ENCODE measurements at places on chromosomes 12 and 14.

- DNase-seq = peak; percentile 32
These were observed 916.5 kb downstream of the TMEM121 start for GRCh38 chr14:106442857-106443256.

- no peak for DNase-seq
These were observed 98.6 kb downstream of the TPH2 start for GRCh38 chr12:72037006-72037795.

GRCh38 chr12:1279050-1279449 lies 288.0 kb downstream of the ERC1 start:
- no peak for DNase-seq

- DNase-seq = no peak
These were observed 835 bp upstream of the ABHD4 start for GRCh38 chr14:22597265-22597664.

- DNase-seq = no peak
These were observed 38.2 kb upstream of the EML1 start for GRCh38 chr14:99755068-99755405.

- DNase-seq = no peak
These were observed 119.7 kb upstream of the LRIG3 start for GRCh38 chr12:59040043-59040442.

DNA sequence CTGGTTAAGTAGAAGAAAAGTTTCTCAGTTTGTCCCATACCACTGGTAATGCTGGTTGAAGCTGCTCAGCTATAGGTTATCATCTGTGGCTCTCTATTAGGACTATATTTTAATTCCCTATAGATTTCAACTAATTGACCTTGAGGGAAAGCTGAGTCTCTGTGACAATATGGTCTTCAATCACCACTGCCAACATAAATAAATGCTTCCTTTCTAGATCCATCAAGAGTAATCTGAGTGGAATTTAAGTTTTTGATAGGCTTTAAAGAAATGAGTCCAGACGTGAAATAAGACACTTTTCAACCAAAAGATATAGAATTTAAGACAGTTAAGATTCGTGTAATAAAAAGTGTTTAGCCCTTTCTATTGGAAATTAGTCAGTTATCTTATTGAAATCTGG lies 63.5 kb upstream of the MYF6 start:
- DNase-seq = no peak

DNA sequence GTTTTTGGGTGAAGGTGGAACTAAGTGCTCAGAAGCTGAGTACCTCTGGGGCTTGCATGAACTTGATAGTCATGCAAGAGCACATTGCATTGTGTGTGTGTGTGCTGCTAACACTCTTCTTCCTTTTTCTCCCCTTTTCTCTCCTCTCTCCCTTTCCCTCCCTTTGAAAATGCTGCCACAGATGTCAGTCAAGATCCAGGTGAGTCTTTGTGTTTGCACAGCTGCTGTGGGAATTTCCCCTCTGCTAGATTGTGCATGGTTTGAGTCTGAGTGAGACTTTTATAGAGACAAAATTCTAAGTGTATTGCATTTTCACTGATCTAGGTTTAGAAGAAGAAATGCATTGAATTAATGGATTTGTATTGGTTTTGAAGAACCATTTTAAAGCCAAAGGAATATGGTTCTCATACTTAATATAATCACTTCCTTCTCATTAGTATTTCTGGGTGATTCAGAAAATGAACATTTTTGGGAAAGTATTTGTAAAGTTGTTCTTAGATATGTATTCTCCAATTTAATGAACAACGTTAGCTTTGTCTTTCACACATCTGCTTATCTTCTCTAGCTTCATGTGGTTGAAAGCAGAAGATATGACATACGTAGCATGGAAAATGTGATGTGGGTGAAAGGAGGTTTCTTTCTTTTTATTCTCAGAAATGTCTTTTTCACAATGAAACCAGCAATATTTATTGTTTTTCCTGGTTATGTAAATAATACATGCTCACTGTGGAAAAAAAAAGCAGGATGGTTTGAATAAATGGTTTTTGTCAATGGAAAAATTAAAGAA lies 108.5 kb downstream of the NRXN3 start:
- no peak for DNase-seq

DNA sequence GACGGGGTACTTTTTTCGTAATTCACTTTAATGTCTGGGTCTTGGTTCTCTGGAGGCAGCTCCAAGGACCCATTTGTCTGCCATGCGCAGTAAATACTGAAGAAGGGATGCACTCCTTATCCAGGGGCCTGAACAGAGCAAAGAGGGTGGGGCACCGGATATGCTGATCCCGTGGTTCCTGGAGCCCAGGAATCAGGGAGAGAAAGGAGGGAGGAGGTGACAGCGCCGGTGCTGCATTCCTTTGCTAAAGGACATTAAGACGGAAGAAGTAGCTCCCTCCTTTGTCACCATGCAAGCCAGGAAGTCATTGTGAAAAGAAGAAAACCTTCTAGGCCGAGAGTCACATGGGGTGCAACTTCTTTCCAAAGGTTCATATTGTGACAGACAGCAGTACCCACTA lies 1057.7 kb downstream of the VRK1 start:
- DNase-seq = no peak

- DNase-seq = no peak
These were observed 10.9 kb downstream of the TCHP start for GRCh38 chr12:109910969-109911348.

GRCh38 chr12:131711551-131712205 lies 788 bp downstream of the SFSWAP start:
- DNase-seq = no peak

GRCh38 chr14:91286530-91286937 lies 42.0 kb upstream of the GPR68 start:
- DNase-seq = peak; percentile 69

DNA sequence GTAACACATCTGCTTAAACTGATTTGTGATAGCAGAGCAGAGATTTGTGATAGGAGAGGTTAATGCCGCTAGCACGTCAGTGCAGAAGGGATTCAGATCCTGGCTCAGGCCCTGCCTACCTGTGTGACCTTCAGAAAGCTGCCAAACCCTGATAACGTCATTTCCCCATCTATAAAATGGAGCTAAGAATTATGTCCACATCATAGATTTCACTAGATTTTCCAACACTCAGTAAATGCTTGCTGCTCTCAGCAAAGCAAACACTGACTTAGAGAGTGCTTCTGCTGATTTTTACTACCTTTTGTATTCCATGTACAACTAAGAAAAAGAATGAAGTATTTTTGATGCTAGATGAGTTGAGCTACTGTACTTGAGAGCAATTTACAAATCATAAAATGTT lies 261.4 kb downstream of the ITPR2 start:
- no peak for DNase-seq
